ENCODE measurements at places on chromosomes 5 and 9.

- H3K27ac ChIP-seq, result no peak overlapping the region
- DNase-seq, result no peak
- H3K4me3 ChIP-seq, result no peak overlapping the region
- no peaks in the 10 kb centered on the region for H3K27me3 ChIP-seq
- no peaks in the 10 kb centered on the region for H3K4me1 ChIP-seq
These were observed 336.1 kb upstream of the ADAMTSL1 start for GRCh38 chr9:18137815-18138214.

DNA sequence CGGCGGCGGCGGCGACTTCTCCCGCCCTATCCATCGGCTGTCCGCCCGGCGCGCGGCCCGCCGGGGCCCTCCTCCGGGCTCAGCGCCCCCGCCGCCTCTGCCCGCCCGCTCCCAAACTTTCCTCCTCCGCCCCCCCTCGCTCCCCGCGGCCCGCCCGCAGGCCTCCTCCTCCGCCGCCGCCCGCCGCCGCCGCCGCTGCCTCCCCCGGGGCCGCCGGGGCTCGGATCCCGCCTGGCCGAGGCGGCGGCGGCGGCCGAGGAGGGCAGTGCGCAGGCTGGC, 460 bp upstream of the PBX3 start:
- no peaks in the 10 kb centered on the region for H3K27me3 ChIP-seq
- peak overlapping the region; percentile 59 for H3K4me3 ChIP-seq
- peaks cover 3% of the 10 kb centered on the region for H3K4me1 ChIP-seq
- no peaks in the 10 kb centered on the region for H3K36me3 ChIP-seq

GRCh38 chr5:2103940-2104339, 221.2 kb upstream of the IRX4 start:
- H3K27me3 ChIP-seq, result no peaks in the 10 kb centered on the region
- H3K4me3 ChIP-seq, result no peak overlapping the region
- H3K27ac ChIP-seq, result no peak overlapping the region
- H3K36me3 ChIP-seq, result no peaks in the 10 kb centered on the region
- no peak for DNase-seq

DNA sequence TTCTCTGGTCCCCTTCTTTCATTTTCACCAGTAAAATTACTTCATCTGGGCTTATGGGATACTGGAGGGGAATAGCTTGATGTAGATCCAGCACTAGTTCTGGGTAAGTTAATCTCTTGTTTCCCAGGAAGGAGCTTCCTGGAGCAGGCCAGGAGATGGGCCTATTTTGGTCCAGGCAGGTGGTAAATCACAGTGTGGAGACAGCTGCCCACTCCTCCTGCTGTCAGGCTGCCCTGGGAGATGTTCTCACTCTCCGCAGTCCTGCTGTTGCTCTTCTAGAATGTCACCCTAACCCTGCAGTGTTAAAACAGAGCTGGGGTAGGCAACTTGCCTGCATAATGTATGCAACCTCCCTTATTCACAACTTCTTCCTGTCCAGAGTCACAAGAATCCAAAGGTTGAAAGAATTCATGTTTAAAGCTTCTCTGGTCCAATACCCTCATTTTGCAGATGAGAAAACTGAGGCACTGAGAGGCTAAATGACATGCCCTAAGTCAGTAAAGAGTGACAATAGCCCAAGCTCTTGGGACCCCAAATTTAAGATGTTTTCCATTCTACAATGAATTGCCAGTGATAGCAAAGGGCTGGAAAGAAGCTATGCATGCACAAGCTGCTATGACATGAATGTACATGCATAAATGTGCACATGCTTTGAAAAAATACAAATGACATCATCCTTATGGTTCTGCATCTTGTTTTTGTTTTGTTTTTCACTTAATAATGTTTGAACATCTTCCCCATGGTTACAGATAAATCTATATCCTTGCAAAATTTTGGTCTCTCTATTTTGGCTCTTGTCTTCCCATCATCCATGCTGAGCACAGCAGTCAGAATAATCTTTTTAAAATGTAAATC, 71.8 kb upstream of the ADRA1B start:
- no peaks in the 10 kb centered on the region for H3K27me3 ChIP-seq
- H3K36me3 ChIP-seq, result no peaks in the 10 kb centered on the region
- DNase-seq, result no peak
- no peak overlapping the region for H3K27ac ChIP-seq
- H3K4me3 ChIP-seq, result no peak overlapping the region

DNA sequence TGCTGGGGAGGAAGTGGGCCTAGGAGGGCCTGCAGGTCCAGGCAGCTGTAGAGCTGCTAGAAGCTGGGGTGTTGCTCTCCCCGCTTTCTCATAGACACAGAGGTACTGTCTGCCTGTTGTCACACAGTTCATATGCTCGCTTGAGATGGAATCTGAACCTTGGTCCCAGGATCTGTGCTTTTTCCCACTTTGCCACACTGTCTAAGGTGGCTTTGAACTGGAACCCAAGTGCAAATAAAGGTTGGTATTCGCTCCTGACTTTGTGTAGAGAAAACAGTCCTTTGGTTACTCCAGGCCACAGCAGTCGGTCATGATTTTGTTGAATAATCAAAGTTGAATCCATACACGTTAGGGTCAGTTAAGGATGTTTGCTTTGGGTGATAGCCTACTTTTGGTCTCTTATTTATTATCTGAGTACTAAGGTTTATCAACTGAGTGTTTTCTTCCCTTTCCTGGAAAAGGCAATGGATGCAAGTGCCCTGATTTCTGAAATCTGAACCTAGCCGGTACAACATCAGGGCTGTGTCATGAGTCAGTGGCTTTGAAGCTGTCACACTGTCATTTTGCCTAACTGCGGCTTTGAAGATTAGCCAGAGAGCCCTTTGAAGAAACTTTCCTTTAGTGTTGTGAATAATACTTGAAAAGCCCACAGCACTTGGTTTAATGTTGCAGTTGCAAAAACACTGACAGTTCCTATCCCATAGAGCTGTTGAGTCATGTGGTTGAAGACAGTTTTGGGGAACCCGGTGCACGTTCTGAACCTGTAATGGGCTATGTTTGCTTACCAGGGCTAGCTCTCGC, 41.3 kb downstream of the HABP4 start:
- H3K36me3 ChIP-seq, result no peaks in the 10 kb centered on the region
- H3K4me1 ChIP-seq, result no peaks in the 10 kb centered on the region
- no peak for DNase-seq
- H3K27ac ChIP-seq, result no peak overlapping the region
- H3K27me3 ChIP-seq, result no peaks in the 10 kb centered on the region
- no peak overlapping the region for H3K4me3 ChIP-seq

GRCh38 chr5:76849419-76850291, at the start of gene S100Z:
Gene S100Z, plus strand, starts transcription at chr5:76850014. Its CDS starts 25,346 bp downstream, at chr5:76875360.
- no peaks in the 10 kb centered on the region for H3K36me3 ChIP-seq
- DNase-seq, result no peak
- no peaks in the 10 kb centered on the region for H3K4me1 ChIP-seq
- no peaks in the 10 kb centered on the region for H3K27me3 ChIP-seq
- H3K27ac ChIP-seq, result no peak within 1 kb of the TSS

DNA sequence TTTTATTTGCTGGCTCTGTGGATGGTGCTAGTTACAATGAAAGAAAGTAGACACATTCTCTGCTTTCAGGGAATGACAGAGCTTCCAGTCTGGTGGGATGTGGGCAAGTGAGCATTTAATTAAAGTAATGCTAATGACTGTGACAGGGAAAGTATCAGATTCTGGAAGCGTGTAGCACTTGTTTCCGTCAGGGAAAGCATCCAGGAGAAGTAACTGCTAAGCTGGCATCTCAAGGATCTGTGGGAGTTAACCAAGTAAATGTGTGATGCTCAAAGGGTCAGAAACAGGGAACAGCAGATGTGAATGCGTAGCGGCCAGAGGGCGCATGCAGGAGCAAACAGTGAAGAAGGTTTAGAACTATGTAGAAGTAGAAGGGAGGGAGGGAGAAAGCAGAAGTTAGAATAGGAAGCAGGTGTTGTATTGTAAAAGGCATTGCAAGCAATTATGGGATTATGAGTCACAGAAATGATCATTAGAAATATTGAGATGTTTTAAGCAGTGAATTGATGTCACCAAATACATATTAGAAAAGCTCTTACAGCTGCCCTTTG, 12.2 kb downstream of the KLHL9 start:
- no peak overlapping the region for H3K4me3 ChIP-seq
- no peak overlapping the region for H3K27ac ChIP-seq
- H3K4me1 ChIP-seq, result no peaks in the 10 kb centered on the region
- no peaks in the 10 kb centered on the region for H3K27me3 ChIP-seq
- no peak for DNase-seq

GRCh38 chr9:106897236-106897635, 34.3 kb downstream of the ZNF462 start:
- no peak overlapping the region for H3K27ac ChIP-seq
- no peak for DNase-seq
- no peaks in the 10 kb centered on the region for H3K4me1 ChIP-seq
- H3K36me3 ChIP-seq, result no peaks in the 10 kb centered on the region

- DNase-seq, result no peak
- H3K27me3 ChIP-seq, result no peaks in the 10 kb centered on the region
- H3K27ac ChIP-seq, result no peak overlapping the region
- no peaks in the 10 kb centered on the region for H3K36me3 ChIP-seq
- H3K4me3 ChIP-seq, result no peak overlapping the region
- no peaks in the 10 kb centered on the region for H3K4me1 ChIP-seq
These were observed 512.2 kb upstream of the ZNF462 start for GRCh38 chr9:106350777-106351176.
